ENCODE measurements at places on chromosomes 16 and 17.

GRCh38 chr17:63439687-63440086, 6.4 kb downstream of the CYB561 start:
- DNase-seq = no peak

- no peak for DNase-seq
Measured at GRCh38 chr17:28008513-28008912, 34.0 kb upstream of the NLK start.

- DNase-seq = no peak
Measured at GRCh38 chr17:40975516-40975915, 8.6 kb downstream of the KRT40 start.

DNA sequence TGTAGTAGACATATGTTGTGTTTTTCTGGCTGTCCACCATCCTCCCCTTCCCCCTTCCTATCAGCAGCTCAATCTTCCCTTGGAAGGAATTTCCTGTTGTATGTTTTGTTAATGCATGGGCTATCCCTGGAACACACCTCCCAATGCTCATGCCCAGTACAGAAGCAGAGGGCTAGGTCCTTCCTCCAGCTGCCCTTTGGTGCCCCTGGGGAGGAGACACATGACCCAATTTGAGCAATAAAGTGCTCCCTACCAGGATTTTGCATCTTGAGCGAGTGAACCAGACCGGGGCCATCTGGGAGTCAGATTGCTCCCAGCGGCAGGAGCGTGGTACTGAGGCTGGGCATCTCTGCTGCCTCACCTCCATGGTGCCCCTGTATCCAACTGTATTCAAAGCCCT, 141.5 kb upstream of the MED13 start:
- DNase-seq = no peak

DNA sequence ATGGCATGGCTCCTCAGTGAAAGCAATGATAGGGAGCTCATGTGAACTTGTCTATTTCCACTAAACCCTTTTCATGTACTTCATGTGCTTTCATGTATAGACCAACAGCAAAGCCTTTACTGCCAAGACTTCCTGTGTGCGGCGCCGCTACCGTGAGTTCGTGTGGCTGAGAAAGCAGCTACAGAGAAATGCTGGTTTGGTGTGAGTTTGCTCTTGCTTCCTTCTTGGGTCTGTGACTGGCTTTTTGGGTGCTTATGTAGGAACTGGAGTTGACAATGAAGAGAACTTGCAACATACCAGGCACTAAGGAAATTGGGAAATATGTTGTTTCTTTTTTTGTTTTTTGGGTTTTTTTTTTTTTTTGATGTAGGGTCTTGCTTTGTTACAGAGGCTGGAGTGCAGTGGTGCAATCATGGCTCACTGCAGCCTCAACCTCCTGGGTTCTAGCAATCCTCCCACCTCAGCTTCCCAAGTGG, 5.7 kb downstream of the SNX11 start:
- DNase-seq = peak; percentile 22

- peak; percentile 36 for DNase-seq
Measured at GRCh38 chr17:76447931-76448652, 4.9 kb downstream of the UBE2O start.

DNA sequence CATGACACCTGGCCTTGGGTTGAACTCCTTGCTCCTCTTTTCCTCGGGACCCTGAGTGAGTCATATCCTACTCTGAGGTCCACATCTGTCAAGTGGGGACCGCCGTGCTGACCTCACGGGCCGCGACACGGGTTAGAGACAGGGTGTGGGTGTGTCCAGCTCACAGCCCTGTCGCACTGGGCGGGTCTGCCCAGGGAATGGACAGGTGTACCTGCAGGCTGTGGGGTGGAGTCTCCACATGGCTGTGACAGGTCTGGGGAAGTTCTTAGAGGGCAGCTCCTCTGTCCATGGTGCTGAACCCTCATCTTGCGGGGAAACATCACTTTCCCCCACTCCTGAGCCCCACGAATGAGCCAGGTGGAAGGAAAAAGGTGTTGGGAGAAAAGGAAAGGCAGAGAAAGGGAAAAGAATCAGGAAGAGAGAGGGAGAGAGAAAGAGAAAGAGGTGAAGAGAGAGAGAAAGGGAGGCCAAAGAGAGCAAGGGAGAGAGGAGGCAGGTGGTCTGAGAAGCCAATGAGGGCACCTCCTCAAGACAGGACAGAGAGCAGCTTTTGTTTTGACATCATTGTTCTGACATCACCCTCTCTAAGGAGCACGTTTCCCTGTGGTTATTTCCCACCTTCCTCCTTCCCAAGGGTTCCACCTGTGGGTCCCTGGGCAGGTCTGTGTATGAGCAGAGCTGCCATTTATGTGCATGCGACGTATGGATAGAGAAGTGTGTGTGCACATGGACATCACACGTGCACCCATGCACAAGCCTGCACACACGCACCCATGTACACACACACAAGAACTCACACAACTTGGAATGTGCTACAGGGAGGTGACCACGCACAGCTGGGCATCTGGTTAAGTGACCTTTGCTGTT, 32.6 kb upstream of the CBFA2T3 start:
- peak; percentile 25 for DNase-seq
